ENCODE measurements at places on chromosomes 16 and 17. TPM values are rescaled to one million over a fixed set of nuclear protein-coding genes. Genes with fewer than 3 reads are reported as not detected.

DNA sequence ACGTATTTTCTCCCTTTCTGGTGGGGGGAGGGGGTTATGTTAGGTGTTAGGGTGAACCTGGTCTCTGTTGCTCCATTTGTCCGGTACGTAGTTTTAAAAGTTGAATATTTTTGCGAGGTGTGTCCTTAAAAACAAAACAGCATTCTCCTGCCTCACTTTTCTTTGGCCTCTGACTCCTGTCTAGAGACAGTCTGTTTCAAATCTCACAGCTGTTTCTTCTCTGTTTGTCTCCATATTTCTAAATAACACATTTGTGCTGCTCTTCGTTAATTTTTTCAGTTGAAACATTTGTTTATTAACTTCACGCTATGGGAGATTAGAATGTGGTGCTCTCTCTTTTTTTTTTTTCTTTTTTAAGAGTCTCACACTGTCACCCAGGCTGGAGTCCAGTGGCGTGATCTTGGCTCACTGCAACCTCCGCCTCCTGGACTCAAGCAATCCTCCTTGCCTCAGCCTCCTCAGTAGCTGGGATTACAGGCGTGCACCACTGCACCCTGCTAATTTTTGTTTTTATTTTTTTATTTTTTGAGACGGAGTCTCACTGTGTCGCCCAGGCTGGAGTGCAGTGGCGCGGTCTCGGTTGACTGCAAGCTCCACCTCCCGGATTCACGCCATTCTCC lies 31.7 kb downstream of the RPA1 start:
- no peak for DNase-seq

GRCh38 chr17:40150276-40150675 lies 9.9 kb downstream of the CASC3 start:
- DNase-seq: no peak

NT5M gene
- total RNA-seq: 9.4 TPM

C1QTNF8 gene
- total RNA-seq: 0.15 TPM

KRTAP17-1 gene
- total RNA-seq: not detected
